ENCODE measurements at places on chromosomes 1 and 21. TPM values are rescaled to one million over a fixed set of nuclear protein-coding genes. Genes with fewer than 3 reads are reported as not detected.

Gene GJA5
- polyA plus RNA-seq, result 10.6 TPM

Gene CRP
- polyA plus RNA-seq, result not detected

Gene TMEM82
- not detected for polyA plus RNA-seq

Gene MAP3K21
- 0.52 TPM for polyA plus RNA-seq

Gene SRGAP2B
- polyA plus RNA-seq, result 16.4 TPM

All from ovary (tissue), 10 donors.